ENCODE measurements at places on chromosomes 1 and 21.

- peak; percentile 60 for DNase-seq
Observed at GRCh38 chr1:225766967-225767633, 10.5 kb upstream of the SRP9 start.

GRCh38 chr1:10806966-10807365 lies 10.5 kb upstream of the CASZ1 start:
- no peak for DNase-seq

GRCh38 chr1:70361727-70362398 lies 7.3 kb upstream of the ANKRD13C start:
- no peak for DNase-seq

DNA sequence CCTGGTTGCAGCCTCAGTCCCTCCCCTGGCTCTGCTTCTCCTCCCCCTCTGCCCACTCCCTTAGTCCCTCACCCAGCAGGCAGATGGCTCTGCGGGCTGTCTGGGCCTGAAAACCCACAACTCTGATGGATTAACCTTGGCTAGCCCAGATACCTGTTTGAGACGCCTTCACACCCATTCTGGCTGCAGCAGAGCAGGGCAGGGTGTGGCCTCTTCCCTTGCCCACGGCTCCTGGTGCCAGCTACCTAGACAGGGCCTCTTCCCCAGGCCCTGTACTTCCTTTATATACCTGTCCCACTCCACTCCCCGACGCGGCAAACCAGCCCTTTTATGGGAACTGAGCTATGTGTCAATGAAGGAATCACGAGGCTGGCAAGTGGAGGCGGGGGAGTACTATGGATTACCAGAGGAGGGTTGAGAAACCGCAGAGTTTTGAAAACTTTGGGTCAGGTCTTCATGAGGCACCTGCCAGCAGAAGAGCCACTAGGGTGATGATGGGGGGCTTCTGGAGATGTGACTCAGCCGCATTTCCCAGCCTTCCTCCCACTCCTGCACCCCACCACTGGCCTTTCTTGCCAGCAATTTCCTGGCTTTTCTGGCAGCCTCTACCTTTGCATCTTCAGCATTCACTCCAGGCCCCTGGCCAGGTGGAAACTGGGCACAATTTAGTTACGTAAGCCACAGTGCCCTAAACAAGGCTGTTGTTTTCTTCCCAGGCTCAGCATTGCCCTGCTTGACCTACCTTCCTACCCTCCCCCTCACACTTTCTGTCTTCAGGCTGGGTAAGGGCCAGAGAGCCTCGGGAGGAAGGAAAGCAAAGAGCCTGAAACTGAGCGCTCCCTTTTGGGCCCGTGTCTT lies at the start of gene CHI3L1:
CHI3L1 (minus strand) TSS at position 259 of the 858 bp plus-strand sequence; CDS start at position 178, 81 bp downstream.
- no peak for DNase-seq

- no peak for DNase-seq
Observed at GRCh38 chr1:226061068-226061840, 1.3 kb upstream of the H3-3A start.

DNA sequence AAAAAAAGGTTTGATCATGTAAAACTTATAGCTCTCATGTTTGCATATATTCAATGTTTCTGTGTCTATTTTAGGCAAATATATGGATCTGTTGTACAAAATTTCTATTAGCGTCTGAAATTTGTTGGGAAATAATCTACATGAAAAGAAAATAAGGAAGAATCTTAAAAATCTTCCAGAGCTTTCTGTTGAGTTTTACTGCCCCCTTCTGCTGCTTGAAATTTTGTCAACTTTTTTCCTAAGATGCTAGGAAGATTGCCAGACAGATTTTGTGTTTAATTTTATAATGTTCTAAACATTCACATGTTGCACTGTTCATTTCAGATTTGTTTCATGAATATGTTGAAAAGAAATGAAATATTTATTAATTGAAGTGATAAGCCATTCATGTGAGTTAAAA lies 2.5 kb upstream of the PTGS2 start:
- DNase-seq: no peak

GRCh38 chr1:2543543-2544092 lies 12.6 kb upstream of the TNFRSF14 start:
- DNase-seq: no peak

DNA sequence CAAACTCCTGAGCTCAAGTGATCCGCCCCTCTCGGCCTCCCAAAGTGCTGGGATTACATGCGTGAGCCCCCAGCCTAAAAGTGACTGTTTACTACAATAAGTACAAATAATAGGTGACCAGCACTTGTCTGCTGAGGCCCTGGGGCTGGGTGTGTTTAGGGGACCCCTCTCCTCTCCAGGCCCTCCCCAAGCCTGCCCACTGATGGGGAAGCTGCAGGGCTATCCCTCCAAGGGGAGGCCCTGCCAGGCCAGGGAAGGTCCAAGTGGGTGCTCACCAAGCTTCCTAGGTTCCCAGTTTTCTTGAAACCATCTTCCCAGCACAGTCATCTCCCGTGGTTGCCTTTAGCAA lies 60.7 kb downstream of the H3-3A start:
- DNase-seq: no peak

GRCh38 chr1:165849353-165850133 lies 22.1 kb downstream of the UCK2 start:
- no peak for DNase-seq

DNA sequence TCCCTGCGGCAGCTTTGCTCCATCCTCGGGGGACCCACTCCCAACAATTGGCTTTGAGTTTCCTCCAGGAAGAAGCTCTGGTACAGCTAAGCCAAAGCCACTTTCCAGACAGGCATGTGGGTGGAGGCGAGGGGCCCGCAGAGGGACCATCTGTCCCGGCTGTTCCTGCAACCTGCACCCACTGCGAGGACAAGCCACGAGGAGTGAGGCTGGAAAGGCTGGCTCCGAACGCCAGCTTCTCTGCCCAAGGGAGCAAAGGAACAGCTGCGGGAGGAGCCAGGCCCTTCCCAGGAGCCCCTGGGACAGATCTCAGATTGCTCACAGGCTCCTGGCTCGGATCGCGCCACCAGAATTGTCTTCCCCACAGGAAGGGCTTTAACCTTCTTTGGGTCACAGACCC lies 28.3 kb upstream of the PEF1 start:
- DNase-seq: no peak

DNA sequence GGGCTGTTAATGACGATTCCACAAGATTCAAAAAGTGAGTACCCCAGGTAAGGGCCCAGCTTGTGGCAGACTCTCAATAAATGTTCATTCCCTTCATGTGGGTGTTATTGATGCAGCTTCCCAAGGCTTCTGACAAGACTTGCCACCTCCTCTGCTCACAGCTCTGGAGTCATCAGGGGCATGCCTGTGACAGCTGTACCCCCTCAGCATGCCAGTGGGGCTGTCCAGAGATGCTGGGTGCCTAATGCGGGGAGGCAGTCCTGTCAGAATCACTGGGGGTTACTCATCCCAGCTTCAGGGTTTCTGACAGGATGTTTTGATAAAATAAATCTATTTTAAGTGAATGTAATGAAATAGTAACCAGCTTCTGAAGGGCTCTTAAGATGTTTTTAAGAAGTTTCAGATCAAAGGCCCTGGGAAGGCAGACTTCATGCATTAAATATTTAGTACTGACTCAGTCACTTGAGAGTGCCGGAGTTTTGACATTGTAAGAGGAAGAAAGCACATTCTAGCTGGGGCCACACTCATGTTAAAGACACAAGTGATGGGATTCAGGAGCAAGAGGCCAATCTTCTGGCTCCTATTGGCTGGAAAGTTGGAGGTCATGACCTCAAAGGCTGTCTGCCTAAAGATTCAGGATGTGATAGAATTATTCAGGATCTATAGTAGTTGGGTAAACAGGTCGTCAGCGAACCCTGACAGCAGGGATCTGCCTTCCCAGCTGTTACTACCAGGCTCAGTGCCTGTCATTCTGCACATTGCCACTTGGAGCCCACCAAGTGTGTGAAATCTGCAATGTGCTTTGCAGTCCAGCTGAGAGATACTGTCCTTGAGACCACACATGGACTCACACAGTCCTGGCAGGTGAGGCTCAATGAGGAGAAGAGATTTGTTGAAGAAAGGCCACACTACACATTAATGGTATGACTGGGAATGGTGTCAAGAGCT lies 239.6 kb upstream of the BEND5 start:
- DNase-seq: no peak

DNA sequence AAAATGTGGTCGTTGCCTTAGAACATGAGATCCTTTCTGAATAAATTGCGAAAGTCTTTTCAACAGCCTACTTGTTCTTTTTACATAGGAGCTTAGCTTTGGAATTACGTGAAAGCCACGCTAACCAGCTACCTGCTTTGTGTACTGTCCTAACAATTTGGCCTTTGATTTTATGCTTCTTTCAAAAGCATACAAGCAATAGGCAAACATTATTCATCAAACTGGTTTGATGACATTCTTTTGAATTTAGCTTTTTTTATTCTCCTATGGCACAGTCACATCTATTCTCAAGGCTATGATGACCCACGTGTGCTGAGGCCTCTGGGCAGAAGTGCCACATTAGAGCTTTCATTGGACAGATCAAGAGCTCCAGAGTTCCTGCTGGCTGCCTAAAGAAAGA lies 178.0 kb upstream of the DPT start:
- no peak for DNase-seq

DNA sequence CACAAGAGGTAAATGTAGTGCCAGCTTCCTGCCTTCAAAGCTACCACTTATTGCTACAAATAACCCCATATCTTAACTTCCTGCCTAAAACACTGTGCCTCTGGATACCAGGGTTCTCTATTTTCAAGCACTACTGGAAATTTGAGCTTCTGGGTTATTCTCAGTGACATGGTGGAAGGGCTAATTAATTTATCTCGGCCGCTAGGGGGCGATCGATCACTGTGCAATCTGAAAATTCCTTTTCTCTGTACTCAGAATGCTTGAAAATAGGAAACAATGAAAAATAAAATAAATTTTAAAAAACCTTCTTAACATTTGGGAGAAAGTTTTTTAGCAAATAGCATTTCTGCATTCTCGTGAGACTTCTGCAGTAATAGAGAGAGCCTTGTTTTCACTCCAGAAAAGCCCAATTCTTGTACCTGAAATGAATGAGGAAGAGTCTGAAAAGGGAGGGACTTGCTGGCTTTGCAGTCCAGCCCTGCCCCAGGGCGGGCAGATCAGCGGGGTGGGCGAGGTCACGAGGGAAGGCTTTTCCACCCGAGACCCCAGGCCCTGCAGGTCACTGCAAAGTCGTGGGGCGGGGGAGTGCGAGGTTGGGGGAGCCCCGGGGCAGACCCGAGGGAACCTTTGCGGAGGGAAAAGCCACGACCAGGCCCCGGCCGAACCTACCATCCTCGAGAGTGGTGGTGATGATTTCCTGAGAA lies 276.7 kb downstream of the PCP4 start:
- peak; percentile 2 for DNase-seq

GRCh38 chr1:29640428-29640785 lies 404.1 kb downstream of the PTPRU start:
- no peak for DNase-seq

DNA sequence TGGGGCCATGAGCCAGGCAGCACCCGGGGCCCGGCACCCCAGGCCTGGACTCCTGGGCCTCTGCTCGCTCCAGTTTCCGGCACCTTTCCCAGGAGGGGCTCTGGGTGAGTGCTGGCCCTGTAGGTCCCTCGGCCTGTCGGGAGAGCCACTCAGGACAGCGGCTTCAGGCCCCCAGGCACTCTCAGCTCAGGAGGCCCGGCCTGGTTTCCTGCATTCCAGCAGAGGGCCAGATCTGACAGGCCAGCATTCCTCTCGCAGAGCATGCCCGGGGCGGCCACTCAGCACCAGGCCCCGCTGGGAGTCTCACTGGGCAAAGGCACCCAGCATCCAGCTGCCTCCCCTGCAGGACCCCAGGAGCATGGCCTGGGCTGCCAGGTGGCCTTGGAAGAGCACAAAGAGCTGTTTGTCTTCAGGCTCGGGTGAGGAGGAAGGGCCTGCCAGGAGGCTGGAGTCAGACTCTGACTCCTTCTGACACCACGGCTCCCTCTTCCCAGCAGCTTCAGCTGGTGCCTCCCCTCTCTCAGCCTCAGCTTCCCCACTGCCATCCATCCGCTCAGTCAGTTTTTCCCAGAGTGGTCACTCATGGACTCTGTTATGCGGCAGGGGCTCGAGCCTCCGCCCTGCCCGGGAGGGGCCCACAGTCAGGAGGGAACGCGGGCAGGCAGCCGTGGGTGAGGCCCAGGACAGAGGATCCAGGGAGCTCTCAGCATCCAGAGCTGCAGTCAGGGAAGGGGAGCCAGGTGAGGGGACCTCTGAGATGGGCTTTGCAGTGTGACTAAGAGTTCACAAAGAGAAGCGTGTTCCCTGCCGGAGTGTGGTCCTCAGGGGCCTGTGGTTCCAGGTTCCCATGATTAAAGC lies 51.7 kb downstream of the WNT9A start:
- DNase-seq: peak; percentile 81

- no peak for DNase-seq
Observed at GRCh38 chr21:43270800-43271301, 102.0 kb downstream of the CRYAA start.

GRCh38 chr1:20600156-20600555 lies 11.3 kb downstream of the CDA start:
- DNase-seq: no peak

- DNase-seq: no peak
Observed at GRCh38 chr1:97158691-97159096, 437.1 kb downstream of the PTBP2 start.

- DNase-seq: peak; percentile 82
Observed at GRCh38 chr21:34807146-34807880, 138.5 kb downstream of the CLIC6 start.

DNA sequence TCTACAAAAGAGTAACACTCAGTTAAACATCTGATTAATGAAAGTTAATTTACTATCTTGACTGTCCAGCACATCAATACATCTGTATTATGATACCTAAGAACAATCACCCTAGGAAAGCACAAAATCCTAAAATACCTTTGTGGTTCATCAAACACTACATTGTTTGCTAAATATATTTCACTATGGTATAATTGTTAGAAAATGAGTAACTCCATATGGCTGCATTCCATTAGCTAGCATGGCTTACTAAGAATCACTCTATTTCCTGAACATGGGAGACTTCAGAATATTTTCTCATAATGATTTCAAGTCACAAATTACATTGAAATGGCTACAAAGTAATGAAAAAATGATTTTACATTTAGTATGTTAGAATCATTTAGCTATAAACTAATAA lies 12.5 kb downstream of the TRMT1L start:
- no peak for DNase-seq

- peak; percentile 7 for DNase-seq
Observed at GRCh38 chr1:243719476-243719875, 130.6 kb downstream of the AKT3 start.

DNA sequence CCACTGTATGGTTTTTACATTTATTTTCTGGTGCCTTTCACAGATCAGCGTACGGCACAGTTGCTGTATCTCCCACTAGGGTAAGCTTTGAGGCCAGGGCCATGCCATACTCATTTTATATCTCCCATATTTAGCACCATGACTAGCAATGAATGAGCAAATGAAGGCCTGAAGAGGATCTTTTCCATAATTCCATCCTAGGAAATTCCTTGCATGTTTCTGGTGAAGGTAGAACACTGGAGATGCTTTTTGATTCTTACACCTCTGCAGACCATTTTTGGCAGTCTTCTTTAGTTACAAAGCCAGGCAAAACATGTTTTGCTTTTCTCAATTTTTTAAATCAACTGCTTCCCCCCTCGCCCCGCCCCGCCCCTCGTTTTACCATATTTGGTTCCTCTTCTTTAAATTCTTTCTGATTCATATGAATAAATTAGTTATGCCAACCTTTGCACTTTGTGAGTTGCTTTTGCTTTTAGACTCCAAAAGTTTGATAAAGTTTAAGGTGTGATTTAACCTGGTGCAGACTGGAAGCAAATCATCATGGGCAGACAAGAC lies 78.9 kb upstream of the AK4 start:
- DNase-seq: no peak
